ENCODE measurements at places on chromosomes 5 and 9.

DNA sequence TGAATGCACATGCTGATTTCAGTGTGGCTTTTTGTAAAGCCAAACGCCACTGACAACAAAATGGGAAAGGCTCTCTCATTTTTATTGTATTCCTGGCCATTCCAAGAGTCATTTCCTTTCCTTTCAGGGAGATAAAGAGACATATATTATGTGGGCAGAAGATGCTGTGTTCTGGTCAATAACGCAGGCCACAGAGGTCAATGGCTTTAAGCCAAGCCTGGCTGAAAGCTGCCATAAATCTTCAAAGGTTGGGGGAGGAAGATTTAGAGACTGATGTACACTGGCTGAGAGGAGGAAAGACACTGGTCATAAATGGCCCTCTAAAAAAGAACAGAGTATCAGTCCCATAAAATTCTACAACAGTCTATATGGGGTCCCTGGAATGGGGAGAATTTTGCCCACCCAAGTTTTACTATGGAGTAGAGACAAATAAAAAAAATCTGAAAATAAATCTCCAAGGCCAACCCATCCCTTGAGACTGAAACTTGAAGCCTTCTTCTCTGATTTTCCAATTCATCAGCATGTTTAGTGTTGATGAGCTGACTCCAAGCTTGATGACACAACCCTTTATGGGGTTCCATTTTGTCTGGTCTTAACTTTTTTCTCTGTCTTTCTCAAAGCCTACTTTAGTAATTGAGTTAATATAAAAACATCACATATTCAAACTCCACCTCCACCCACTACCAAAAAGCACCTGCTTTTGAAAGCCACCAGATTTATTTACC is 152.1 kb upstream of the SLC24A2 start:
- DNase-seq: no peak

DNA sequence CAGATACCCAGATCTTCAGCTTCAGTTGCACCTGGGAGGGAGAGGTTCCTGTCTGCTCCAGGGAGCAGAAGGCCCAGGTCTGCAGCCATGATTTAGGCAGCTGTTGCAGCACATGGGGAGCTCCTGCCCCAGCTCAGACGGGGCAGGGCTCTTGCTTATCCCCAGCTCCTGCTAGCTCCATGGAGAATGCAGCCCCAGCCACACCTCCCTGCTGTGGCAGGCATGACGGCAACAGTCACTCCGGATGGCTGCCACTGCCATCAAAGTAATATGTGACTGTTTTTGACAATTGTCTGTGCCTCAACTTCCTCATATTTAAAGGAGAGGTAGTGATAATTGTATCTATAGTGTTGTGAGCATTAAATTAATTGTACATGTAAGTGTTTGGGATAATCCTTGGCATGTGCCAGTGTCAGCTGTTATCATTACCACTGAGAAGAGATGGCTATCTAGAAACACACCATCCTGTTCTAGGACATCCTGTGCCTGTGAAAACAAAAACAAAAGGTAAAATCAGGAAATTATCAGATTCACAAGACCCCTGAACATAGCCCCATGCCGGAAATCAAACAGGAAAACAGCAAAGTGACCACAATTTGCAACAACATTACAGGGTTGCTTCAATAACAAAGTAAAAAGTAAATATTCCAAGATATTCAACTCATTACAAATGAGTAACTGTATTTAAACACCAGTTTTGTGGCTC is 1048.8 kb upstream of the ACO1 start:
- DNase-seq: no peak

GRCh38 chr5:170176916-170177315 is 55.9 kb upstream of the C5orf58 start:
- DNase-seq: no peak

- no peak for DNase-seq
Measured at GRCh38 chr9:91818225-91818585, 131.8 kb downstream of the ROR2 start.

- no peak for DNase-seq
Measured at GRCh38 chr5:142821733-142822487, 51.7 kb downstream of the ARHGAP26 start.

- no peak for DNase-seq
Measured at GRCh38 chr9:101117161-101117560, 88.6 kb downstream of the PLPPR1 start.

GRCh38 chr9:22838266-22838665 is 391.6 kb downstream of the DMRTA1 start:
- DNase-seq: no peak

DNA sequence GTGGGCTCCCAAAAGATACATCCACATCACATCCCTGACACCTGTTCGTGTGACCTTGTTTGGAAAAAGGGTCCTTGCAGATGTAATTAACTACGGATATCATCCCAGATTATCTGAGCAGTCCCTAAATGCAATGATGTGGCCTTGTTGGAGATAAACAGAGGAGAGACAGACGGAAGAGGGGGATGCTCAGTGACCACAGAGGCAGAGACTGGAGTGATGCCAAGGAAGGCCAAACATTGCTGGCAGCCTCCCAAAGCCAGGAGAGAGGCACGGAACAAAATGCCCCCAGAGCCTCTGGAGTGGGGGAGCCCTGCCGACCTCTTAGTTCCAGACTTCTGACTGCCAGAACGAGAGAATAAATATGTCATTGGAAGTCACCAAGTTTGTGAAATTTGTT is 15.0 kb upstream of the VAV2 start:
- DNase-seq: no peak
